ENCODE measurements at places on chromosomes 4 and X. TPM values are rescaled to one million over a fixed set of nuclear protein-coding genes. Genes with fewer than 3 reads are reported as not detected.

IL21 gene
- total RNA-seq: not detected

NXF3 gene
- total RNA-seq: 1.2 TPM

STATH gene
- not detected for total RNA-seq

CHST7 gene
- 31.9 TPM for total RNA-seq

HMGN5 gene
- 0.46 TPM for total RNA-seq

LANCL3 gene
- 0.26 TPM for total RNA-seq

RGN gene
- total RNA-seq: not detected

DAPP1 gene
- total RNA-seq: 11.6 TPM

ZNF157 gene
- 0.07 TPM for total RNA-seq

COL4A5 gene
- 30.0 TPM for total RNA-seq

P2RY8 gene
- total RNA-seq: not detected

SMARCA1 gene
- 34.8 TPM for total RNA-seq

PCDH11X gene
- not detected for total RNA-seq

PLXNA3 gene
- total RNA-seq: 5.3 TPM

GRCh38 chrX:82092307-82092706 is 890.4 kb downstream of the SH3BGRL start:
- no peak overlapping the region for H3K4me3 ChIP-seq
- no peaks in the 10 kb centered on the region for H3K27me3 ChIP-seq
- no peaks in the 10 kb centered on the region for H3K4me1 ChIP-seq
- H3K36me3 ChIP-seq: no peaks in the 10 kb centered on the region
- no peak overlapping the region for H3K27ac ChIP-seq

GRCh38 chrX:3052860-3053259 is 11.6 kb downstream of the ARSF start:
- 0 out of 2 replicates have a peak, but pooled peaks cover 5% of the 10 kb centered on the region for H3K27me3 ChIP-seq
- no peak for DNase-seq
- H3K36me3 ChIP-seq: no peaks in the 10 kb centered on the region
- no peak overlapping the region for H3K27ac ChIP-seq
- H3K4me3 ChIP-seq: no peak overlapping the region

- H3K27ac ChIP-seq: no peak overlapping the region
- no peaks in the 10 kb centered on the region for H3K27me3 ChIP-seq
- DNase-seq: no peak
- no peak overlapping the region for H3K4me3 ChIP-seq
- peaks cover under 1% of the 10 kb centered on the region for H3K36me3 ChIP-seq
Measured at GRCh38 chr4:174286870-174287269, 3.2 kb downstream of the CEP44 start.

DNA sequence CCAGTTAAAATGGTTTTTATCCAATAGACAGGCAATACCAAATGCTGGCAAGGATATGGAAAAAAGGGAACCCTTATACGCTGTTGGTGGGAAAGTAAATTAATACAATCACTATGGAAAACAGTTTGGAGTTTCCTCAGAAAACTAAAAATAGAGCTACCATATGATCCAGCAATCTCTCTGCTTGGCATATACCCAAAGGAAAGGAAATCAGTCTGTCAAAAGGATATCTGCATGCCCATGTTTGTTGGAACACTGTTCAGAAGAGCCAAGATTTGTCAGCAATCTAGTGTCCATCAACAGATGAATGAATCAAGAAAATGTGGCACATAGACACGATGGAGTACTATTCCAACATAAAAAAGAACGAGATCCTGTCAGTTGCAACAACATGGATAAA is 91.0 kb upstream of the SH3RF1 start:
- H3K4me1 ChIP-seq: peaks cover 12% of the 10 kb centered on the region
- no peak overlapping the region for H3K4me3 ChIP-seq
- DNase-seq: no peak

DNA sequence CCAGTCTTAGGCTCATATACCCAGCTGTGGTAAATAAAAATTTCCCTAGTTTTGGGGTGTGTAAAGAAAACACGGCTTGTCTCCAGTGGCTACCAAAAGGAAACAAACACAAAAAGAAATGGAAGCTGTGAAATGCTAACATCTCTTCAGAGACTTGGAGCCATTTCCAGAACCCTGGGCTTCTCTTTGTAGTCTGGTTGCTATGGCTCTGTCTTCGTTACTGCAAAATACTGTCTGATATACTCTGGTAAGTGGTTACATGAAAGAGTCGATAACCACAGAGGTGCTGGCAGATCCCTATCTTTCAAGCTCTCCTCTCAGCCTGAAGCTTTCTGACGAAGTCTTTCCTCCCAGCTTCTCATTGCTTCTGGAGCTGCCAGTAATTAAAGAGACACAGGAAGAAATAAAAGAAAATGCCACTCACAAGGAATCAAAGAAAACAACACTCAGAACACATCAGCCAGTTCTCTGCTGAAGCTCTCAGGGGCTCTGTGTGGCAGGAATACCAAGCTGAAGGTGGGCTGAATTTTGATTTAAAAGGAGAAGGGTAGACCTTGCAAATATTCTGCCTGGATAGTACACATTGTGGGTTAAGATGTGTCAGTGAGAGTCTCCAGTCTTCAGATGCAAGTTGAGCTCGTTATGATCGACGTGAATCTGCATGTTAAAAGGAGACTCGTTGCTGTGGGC is 107.6 kb upstream of the FAM9C start:
- no peak for DNase-seq
- H3K4me3 ChIP-seq: no peak overlapping the region
- H3K4me1 ChIP-seq: no peaks in the 10 kb centered on the region
- H3K27ac ChIP-seq: no peak overlapping the region
- H3K27me3 ChIP-seq: no peaks in the 10 kb centered on the region

DNA sequence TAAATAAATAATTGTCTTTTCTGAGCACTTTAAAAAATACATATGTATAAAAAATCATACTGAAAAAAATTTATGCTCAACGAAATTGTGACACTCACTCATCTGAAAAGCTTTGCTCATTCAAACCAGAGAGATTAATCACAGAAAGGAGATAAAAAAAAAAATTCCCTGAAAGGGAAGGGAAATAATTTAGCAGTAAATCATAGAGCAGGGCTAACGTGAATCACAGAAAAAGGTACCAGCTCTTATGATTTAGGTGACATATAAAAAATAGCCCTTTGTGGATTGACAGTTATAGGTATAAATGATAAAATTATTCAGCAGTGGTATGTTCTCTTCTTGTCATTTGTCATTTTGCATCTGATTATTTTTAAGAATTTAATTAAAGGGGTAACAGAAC is 552.7 kb upstream of the TENM3 start:
- DNase-seq: no peak
- no peaks in the 10 kb centered on the region for H3K4me1 ChIP-seq
- H3K27me3 ChIP-seq: no peaks in the 10 kb centered on the region
- H3K4me3 ChIP-seq: no peak overlapping the region

- peak; percentile 64 for DNase-seq
- H3K36me3 ChIP-seq: no peaks in the 10 kb centered on the region
- H3K4me3 ChIP-seq: no peak overlapping the region
- H3K27me3 ChIP-seq: no peaks in the 10 kb centered on the region
- peaks cover 8% of the 10 kb centered on the region for H3K4me1 ChIP-seq
Measured at GRCh38 chrX:15177316-15177715, 92.6 kb downstream of the ASB9 start.

GRCh38 chrX:113770071-113770470 is 813.8 kb upstream of the HTR2C start:
- H3K27ac ChIP-seq: no peak overlapping the region
- no peaks in the 10 kb centered on the region for H3K4me1 ChIP-seq
- DNase-seq: no peak
- no peaks in the 10 kb centered on the region for H3K36me3 ChIP-seq
- no peaks in the 10 kb centered on the region for H3K27me3 ChIP-seq

GRCh38 chr4:3311489-3312171 is 18.8 kb downstream of the RGS12 start:
- no peaks in the 10 kb centered on the region for H3K36me3 ChIP-seq
- H3K27me3 ChIP-seq: no peaks in the 10 kb centered on the region

DNA sequence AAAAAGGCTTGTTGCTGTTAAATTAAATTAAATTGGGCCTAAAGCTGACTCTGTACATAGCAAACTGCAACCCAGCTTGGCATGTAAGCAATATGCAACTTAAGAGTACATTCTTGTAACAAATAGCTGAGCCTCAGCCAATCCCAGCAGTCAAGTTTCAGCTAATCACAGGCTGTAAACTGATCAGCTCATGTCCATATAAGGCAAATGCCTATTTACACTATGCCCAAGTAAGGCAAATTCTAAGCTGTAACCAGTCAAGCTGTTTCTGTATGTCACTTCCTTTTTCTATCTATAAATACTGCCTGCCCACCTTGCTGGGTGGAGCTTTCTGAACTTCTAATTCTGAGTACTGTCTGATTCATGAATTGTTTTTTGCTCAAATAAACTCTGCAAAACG is 429.1 kb upstream of the FTHL17 start:
- H3K36me3 ChIP-seq: no peaks in the 10 kb centered on the region
- H3K4me1 ChIP-seq: no peaks in the 10 kb centered on the region
- no peak overlapping the region for H3K4me3 ChIP-seq
- no peaks in the 10 kb centered on the region for H3K27me3 ChIP-seq
- no peak for DNase-seq

- no peak overlapping the region for H3K27ac ChIP-seq
- no peak overlapping the region for H3K4me3 ChIP-seq
- H3K36me3 ChIP-seq: no peaks in the 10 kb centered on the region
- no peak for DNase-seq
- H3K27me3 ChIP-seq: no peaks in the 10 kb centered on the region
Measured at GRCh38 chr4:41714364-41715000, 34.0 kb downstream of the PHOX2B start.

DNA sequence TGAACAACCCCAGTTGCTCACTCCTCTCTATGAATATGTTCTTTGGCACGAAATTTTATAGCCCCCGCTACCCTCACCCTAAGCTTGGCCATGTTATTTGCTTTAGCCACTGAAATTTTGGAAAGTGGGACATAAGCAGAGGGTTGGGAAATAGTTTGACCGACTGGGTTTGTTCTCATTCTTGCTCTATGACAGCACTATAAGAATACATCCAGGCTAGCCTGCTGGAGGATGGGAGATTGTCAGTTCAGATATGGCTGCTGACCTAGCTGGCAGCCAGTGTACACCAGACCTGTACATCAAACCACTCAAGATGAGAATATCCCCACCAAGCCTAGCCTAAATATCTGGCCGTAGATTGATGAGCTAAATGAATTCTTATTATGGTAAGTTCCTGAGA is 298.1 kb downstream of the PDGFC start:
- H3K27ac ChIP-seq: no peak overlapping the region
- no peaks in the 10 kb centered on the region for H3K36me3 ChIP-seq
- no peaks in the 10 kb centered on the region for H3K27me3 ChIP-seq
- DNase-seq: peak; percentile 45

DNA sequence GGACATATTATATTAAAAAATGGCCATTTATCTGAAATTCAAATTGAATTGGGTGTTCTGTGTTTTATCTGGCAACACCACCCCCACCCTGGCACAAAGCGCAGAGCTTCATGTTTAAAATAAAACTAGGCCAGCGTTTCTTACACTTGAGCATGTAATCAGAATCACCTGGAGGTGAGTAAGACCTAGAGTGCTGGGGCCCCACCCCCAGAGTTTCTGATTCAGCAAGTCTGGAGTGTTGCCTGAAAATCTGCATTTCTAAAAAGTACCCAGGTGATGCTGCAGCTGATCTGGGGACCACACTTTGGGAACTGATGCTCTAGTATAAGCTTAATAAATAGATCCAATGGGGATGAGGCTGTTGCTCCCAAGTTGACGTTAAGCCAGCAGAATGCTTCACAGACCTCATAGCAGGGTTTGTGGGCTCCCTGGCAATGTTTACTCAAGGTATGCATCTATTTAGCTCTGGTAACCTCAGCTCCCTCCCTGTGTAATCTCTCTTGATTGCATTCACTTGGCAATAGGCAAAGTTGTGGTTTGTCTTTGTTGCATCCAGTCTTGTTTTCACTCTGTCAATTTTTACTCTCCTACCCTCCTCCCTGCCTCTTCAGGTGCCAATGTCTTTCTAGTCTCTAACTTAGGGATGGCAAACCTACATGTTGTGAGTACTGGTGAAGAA is 99.8 kb upstream of the TEX13D start:
- no peaks in the 10 kb centered on the region for H3K27me3 ChIP-seq
- H3K4me3 ChIP-seq: no peak overlapping the region
- H3K36me3 ChIP-seq: no peaks in the 10 kb centered on the region

DNA sequence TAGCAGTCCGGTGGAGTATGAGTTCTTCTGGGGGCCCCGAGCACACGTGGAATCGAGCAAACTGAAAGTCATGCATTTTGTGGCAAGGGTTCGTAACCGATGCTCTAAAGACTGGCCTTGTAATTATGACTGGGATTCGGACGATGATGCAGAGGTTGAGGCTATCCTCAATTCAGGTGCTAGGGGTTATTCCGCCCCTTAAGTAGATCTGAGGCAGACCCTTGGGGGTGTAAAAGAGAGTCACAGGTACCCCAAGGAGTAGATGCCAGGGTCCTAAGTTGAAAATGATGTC is 852 bp downstream of the MAGEH1 start:
- H3K27ac ChIP-seq: no peak overlapping the region
- H3K36me3 ChIP-seq: no peaks in the 10 kb centered on the region
- H3K4me1 ChIP-seq: no peaks in the 10 kb centered on the region

DNA sequence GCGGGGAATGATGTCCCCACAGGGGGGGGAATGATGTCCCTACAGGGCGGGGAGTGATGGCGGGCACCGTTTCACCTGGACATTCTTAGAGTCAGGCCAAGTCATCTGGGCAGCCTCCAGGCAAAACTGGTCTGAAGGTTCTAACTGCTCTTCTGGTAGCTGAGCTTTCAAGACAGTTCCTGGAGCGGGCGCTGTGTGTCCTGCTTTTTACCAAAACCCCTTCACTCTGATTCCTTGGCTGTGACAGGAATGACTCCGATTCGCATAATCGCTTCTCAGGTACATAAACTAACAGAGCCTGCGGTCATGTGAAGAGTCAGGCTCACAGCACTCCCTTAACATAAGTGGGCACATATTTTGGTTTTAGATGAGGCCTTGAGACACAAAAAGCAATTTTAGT is 836.0 kb downstream of the TRIML1 start:
- DNase-seq: no peak
- no peaks in the 10 kb centered on the region for H3K27me3 ChIP-seq
- no peaks in the 10 kb centered on the region for H3K36me3 ChIP-seq
- H3K4me1 ChIP-seq: peaks cover 13% of the 10 kb centered on the region
- no peak overlapping the region for H3K4me3 ChIP-seq

DNA sequence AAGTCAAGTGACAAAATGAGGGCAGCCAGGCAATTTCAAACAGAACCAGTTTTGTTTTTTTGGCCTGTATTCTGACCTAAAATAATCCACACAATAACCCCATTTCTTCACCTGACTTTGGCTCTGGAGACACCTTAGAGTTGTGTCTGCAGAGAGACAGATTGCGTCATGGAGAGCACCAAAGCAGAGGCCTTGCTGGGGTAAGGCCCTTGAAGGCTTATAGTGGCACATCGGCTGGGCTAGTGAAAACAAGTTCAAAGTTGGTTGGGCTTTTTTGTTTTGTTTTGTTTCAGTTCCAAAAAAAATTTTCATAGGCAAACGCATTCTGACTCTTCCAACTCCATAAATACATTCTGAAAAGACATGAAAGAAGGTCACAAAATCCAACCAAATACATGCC is 34.4 kb downstream of the PARM1 start:
- DNase-seq: no peak
- peaks cover 15% of the 10 kb centered on the region for H3K4me1 ChIP-seq
- no peaks in the 10 kb centered on the region for H3K27me3 ChIP-seq
- H3K36me3 ChIP-seq: no peaks in the 10 kb centered on the region
- H3K4me3 ChIP-seq: no peak overlapping the region

- no peaks in the 10 kb centered on the region for H3K27me3 ChIP-seq
- H3K27ac ChIP-seq: no peak overlapping the region
- H3K4me3 ChIP-seq: no peak overlapping the region
- DNase-seq: peak; percentile 13
- no peaks in the 10 kb centered on the region for H3K36me3 ChIP-seq
Measured at GRCh38 chrX:66030505-66031317, 9.2 kb downstream of the VSIG4 start.

GRCh38 chr4:37447886-37448285 is 203.3 kb downstream of the NWD2 start:
- H3K36me3 ChIP-seq: no peaks in the 10 kb centered on the region
- no peak overlapping the region for H3K27ac ChIP-seq
- DNase-seq: peak; percentile 32
- H3K27me3 ChIP-seq: no peaks in the 10 kb centered on the region
- no peak overlapping the region for H3K4me3 ChIP-seq

Measured in PC-3 (cell line).